Activated T-helper 1 cell treated with anti-CD3 and anti-CD28 coated beads, Interleukin-12 subunit alpha, Interleukin-12 subunit beta, Interleukin-2, Interleukin-4 antibody, amounts not matched to agents 30 ng/mL and 10 ng/mL and 1 ng/mL, durations not matched to agents 14 hours and 24 hours and 36 hours (primary cell): ENCODE measurements at places on chromosomes 16 and 17. TPM values are rescaled to one million over a fixed set of nuclear protein-coding genes. Genes with fewer than 3 reads are reported as not detected.
A peak's percentile ranks its signal among the peaks of the same experiment; 100 is the strongest.

DNA sequence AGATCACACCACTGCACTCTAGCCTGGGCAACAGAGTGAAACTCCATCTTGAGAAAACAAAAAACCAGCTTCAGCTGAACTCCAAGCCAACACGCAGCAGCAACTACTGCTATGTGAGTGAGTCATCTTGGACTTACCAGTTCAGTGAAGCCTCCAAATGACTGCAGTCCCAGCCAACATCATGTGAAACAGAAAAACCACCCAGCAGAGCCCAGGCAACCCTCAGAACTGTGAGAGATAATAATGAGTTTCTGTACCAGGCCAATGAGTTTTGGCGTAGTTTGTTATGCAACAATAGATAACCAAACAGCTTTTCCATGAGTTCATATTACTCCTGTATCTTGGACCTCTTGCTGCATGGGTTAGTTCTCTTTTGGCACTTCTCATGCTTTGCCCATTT lies 23.3 kb downstream of the PHF12 start:
- peaks cover 45% of the 10 kb centered on the region for H3K36me3 ChIP-seq
- peak overlapping the region; percentile 82 for H3K27ac ChIP-seq
- no peaks in the 10 kb centered on the region for H3K27me3 ChIP-seq
- no peak for DNase-seq

GRCh38 chr17:18963126-18964017 lies 11.4 kb downstream of the SLC5A10 start:
- no peaks in the 10 kb centered on the region for H3K36me3 ChIP-seq
- no peak for DNase-seq
- H3K4me3 ChIP-seq: no peak overlapping the region
- no peak overlapping the region for H3K27ac ChIP-seq
- no peaks in the 10 kb centered on the region for H3K27me3 ChIP-seq

- peak overlapping the region; percentile 13 for H3K27ac ChIP-seq
- peaks cover 45% of the 10 kb centered on the region for H3K27me3 ChIP-seq
Measured at GRCh38 chr16:51148678-51149228, 2.3 kb downstream of the SALL1 start.

DNA sequence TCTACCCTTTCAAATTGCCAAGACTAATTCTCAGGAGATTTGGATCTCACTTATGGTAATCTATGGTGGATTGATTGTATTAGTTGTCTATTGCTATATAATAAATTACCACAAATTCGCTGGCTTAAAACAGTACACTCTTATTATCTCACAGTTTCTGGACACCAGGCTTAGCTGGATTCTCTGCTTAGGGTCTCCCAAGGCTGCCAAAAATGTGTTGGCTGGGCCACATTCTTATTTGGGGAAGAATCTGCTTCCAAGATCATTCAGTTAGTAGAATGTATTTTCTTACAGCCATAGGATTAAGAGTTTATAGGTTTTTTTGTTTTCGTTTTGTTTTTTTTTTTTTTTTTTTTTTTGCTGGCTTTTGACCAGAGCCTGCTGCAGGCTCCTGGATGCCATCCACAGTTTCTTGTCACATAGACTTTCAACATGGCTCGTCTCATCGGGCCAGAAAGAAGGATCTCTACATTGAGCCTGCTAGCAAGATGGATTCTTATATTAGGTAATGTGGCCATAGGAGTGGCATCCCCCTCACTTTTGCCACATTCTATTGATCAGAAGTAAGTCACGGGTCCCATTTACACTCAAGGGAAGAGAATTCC lies 415.3 kb downstream of the KIF2B start:
- H3K27me3 ChIP-seq: no peaks in the 10 kb centered on the region
- no peaks in the 10 kb centered on the region for H3K4me1 ChIP-seq
- no peak for DNase-seq
- no peak overlapping the region for H3K27ac ChIP-seq
- H3K4me3 ChIP-seq: no peak overlapping the region

DNA sequence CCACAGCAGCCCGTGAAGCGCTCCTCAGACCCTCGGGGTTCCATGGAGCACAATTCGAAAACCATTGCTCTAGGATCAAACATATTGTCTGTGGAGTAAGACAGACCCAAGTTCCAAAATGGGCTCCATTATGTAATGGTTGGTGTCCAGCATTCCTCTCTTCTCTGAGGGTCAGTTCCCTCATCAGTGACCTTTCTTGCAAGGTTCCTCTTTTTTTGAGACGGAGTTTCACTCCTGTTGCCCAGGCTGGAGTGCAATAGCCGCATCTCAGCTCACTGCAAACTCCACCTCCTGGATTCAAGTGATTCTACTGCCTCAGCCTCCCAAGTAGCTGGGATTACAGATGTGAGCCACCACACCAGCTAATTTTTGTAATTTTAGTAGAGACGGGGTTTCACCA lies 28.4 kb downstream of the PLXDC1 start:
- no peak for DNase-seq
- H3K27ac ChIP-seq: no peak overlapping the region
- no peaks in the 10 kb centered on the region for H3K36me3 ChIP-seq
- no peaks in the 10 kb centered on the region for H3K27me3 ChIP-seq
- H3K4me1 ChIP-seq: no peaks in the 10 kb centered on the region

GRCh38 chr17:77723909-77724875 lies 234.3 kb upstream of the TNRC6C start:
- peaks cover 5% of the 10 kb centered on the region for H3K4me1 ChIP-seq
- no peak for DNase-seq
- H3K27ac ChIP-seq: no peak overlapping the region
- no peak overlapping the region for H3K4me3 ChIP-seq

DNA sequence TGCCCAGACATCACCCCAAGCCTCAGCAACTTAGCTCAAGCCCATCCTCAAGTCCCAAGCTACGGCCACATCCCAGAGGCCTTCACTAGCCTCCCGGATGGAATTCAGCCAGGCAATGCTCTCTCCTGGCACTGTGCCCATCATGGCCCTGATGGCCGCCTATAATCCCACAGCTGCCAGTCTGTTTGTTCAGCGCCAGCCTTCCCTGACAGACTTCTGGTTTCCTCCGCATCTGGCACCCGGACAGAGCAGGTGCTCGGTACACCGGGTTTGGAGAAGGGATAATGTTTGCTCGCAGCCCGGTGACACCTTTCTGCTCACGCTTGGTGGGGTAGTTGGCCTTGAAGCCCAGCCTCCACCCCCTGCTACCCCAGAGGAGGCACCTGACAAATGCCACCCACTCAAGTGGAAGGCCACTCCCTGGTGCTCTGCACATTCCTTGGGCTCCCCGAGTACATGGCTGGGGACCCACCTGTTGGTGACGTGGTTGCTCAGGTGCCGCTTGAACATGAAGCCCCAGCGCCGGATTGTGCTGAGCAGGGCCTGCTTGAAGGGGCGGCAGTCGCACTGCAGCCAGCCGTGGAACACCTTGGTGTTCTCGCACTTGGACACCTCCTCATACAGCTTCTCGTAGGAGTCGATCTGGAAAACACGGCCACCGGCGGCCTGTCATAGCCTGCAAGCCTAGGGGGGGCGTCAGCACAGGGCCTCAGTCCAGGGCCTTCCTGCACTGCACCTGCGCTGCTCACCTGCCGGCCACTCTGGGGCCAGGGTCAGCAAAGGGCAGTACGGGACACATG lies 47.1 kb downstream of the DNAH17 start:
- no peak for DNase-seq
- H3K4me3 ChIP-seq: no peak overlapping the region

- no peak overlapping the region for H3K27ac ChIP-seq
- H3K27me3 ChIP-seq: peaks cover 2% of the 10 kb centered on the region
- DNase-seq: no peak
- peaks cover 12% of the 10 kb centered on the region for H3K4me1 ChIP-seq
- no peaks in the 10 kb centered on the region for H3K36me3 ChIP-seq
Measured at GRCh38 chr17:30550512-30551273, 73.5 kb downstream of the GOSR1 start.

- H3K27ac ChIP-seq: no peak overlapping the region
- no peaks in the 10 kb centered on the region for H3K36me3 ChIP-seq
- DNase-seq: no peak
- H3K4me1 ChIP-seq: no peaks in the 10 kb centered on the region
- no peak overlapping the region for H3K4me3 ChIP-seq
Measured at GRCh38 chr17:10156948-10157607, 41.3 kb downstream of the GAS7 start.

The DBNDD1 gene
- total RNA-seq: 0.18 TPM in 1 of 2 replicates, not detected in the other

The RND2 gene
- total RNA-seq: 0.07 TPM in 1 of 2 replicates, not detected in the other

The KRT32 gene
- total RNA-seq: not detected in 2 replicates

The RGS11 gene
- total RNA-seq: 0.18 and 0.29 TPM in 2 replicates

The AATK gene
- total RNA-seq: 0.61 and 0.62 TPM in 2 replicates

The ICAM2 gene
- 58.3 and 62.1 TPM in 2 replicates for total RNA-seq
